ENCODE measurements at places on chromosomes 7 and 10.

GRCh38 chr10:89468191-89468965 lies 54.0 kb downstream of the IFIT5 start:
- no peak for DNase-seq

- DNase-seq: no peak
These were observed 31.3 kb downstream of the GNAT3 start for GRCh38 chr7:80480566-80480965.

- DNase-seq: no peak
These were observed 104.6 kb downstream of the KAT6B start for GRCh38 chr10:74930965-74931364.

GRCh38 chr7:26426096-26426495 lies 134.4 kb downstream of the SNX10 start:
- no peak for DNase-seq

DNA sequence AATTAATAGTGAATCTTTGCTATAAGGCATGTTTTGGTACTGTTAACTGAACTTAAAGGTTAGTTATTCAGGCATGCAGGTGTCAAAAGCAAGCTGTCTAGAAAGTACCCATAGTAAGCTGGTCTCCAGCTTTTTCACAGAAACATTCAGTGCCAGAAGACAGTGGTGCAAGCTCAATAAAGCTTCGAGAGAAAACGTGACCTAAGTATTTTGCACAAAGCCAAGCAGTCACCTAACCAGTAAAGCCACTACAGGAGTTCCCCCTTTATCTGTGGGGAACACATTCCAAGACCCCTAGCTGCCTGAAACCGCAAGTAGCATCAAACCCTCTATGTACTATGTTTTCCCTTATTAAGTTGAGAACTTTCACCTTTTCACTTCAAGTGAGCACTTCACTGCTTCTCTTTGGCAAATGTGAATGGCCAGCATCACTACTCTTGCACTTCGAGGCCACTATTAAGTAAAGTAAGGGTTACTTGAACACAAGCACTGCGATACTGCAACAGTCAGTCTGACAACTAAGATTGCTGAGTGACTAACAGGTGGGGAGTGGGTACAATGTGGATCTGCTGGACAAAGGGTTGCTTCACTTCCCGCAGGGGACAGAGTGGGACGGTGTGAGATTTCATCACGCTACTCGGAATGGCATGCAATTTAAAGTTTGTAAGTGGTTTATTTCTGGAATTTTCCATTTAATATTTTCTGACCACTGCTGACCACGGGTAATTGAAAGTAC lies 253.8 kb upstream of the YAE1 start:
- no peak for DNase-seq

DNA sequence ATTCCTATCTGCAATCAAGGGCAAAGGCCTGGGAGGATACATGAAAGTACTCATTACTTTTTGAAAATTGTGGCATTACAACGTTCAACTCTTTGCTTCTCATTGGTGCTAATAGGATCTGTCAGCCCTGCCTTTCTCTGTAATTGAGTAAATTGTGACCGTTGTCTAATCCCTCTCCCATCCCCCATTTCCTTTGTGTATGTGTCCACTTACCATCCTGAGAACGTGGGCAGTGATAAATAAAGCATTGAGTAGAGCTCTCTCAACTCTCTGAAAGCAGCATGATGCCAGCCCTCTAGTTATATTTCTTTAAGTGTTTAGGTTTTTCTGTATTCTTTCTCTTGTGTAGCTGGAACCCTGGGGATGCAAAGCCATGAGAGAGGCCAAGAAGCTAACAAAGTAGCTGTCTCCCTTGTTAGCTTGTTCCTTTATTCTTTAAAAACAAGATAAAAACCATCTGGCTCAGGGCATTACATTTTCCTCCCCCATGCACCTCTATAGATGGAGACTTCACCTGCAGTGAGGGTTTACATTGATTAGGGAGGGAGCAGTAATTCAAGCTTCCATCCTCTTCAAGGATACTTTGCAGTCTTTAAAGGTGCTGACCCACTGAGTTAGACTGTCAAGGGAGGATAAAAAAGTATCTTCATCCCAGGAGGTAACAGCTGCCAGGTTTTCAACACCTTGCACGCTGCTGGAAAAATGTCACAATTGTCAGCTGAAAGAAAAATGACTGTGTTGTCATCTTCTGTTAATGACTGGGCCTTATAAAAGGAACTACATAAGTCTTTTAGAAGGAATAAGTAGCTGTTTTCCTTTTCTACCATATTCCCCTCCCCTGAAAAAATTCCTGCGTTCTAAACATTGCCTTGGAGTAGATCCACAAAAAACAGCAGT lies 112.3 kb downstream of the BTRC start:
- no peak for DNase-seq

DNA sequence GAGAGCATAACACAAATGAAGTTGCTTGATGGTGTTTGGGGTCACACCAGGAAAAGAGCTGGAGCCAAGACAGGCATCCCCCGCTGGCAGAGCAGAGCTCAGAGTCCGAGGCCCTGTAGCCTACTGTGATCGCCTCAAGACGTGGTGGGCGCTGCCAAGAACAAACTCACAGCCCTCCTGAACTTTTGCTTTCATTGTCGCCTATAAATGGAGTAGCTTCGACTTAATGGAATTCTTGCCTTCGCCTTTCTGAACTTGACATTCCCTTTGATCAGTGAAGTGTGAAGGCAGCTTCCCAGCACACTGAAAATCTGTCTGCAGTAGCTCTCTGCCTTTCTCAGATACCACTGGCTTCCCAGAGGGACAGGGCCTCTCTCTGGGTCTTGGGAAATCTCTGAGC lies 21.3 kb downstream of the CPXM2 start:
- DNase-seq: no peak
